Fibroblast of lung (primary cell): ENCODE measurements at places on chromosomes 2 and 18. TPM values are rescaled to one million over a fixed set of nuclear protein-coding genes. Genes with fewer than 3 reads are reported as not detected.

VIT gene
- total RNA-seq: 0.17 and 0.77 TPM in 2 replicates

GRCh38 chr2:128371648-128372345, 53.1 kb upstream of the HS6ST1 start:
- no peak for DNase-seq

DNA sequence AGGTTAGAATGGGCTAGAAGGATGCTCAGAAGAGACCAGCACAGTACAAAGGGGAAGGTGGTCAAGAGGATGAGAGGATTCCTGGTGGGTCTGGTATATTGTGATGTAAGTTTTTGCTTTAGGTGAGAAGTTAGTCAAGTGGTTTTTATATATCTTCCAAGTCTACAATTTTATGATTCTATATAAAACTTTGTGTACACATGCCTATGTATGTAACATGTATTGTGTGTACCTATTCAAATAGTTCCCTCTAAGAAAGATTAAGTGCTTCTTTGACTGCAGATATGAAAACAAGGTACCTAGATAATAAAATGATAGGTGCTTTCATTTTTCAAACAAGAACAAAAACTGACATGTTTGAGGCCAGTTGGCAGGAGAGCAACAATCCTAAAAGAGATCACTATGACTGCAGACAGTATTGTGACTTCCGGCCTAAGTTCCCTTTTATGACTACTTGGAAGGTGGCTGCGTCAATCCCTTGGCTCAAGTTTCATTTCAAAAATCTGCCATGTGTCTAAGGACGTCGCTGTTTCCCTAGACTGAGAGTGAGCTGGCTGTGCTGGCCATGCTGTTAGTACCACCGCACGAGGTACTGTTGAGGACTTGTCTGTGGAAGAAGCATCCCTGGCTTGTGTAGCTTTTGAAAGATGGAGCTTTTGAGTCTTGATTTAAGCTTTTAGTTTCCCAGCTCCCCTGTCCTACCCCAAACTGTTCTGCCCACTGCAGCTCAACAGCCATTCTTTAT, 123.1 kb downstream of the PRPF40A start:
- no peak for DNase-seq

DNA sequence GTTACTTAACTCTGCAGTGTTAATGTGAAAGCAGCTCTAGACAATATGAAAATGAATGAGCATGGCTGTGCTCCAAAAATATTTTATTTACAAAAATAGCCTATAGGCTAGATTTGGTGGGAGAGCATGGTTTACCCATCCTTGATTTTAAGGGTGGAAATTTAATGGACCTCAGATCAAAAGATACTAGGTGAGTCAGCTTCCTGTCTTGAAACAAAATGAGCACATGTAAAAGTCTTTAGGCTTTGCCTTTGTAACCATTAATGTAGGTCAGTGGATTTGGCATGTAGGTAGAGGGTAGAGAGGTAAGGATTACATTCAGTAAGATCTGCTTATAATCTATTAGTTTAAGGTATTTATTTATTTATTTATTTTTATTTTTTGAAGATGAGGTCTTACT, 72.7 kb downstream of the GREB1L start:
- no peak for DNase-seq

DNA sequence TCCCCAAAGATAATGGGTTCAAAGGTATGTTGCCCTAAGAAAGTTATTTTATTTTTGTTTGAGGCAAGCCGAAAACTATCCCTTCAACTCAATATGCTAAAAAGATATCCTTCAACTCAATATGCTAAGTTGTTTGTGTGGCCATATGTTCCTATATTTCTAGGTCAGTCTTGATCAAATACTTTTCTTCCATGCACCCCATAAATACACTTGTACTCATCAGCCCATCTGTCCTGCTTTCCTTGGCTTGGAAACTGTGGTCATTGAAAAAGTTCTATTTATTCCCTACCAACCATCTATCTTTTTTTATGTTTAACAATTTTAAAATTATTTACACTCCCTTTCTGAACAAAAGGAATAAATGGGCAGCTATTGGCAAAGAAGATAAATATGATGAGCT, 447.7 kb downstream of the NRXN1 start:
- no peak for DNase-seq
